Immature natural killer cell (primary cell): ENCODE measurements at places on chromosomes 16 and 17. TPM values are rescaled to one million over a fixed set of nuclear protein-coding genes. Genes with fewer than 3 reads are reported as not detected.
A peak's percentile ranks its signal among the peaks of the same experiment; 100 is the strongest.

The SLC35G6 gene
- polyA plus RNA-seq: not detected

The CA5A gene
- not detected for polyA plus RNA-seq

The PTX4 gene
- polyA plus RNA-seq: not detected

GRCh38 chr16:23753908-23754593 is 775 bp upstream of the CHP2 start:
- DNase-seq: no peak

GRCh38 chr17:9487406-9487805 is 88.2 kb downstream of the STX8 start:
- DNase-seq: no peak

DNA sequence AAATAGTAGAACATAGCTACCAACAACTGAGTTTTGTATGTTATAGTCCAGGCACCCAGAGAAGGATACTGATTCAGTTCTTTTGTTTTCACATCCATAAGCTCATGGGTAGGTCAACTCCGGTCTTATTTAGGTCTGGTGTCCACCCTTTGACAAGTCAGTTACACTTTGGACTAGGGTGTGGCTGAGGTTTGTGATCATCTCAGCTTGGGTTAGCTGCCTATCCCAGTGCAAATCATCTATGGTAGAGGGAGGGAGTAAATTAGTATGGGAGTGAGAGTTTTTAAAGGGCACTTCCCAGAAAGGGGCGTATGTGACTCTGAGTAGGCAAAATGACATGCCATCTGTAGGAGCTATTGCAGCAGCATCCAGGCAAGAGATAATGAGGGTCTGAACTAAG is 66.1 kb downstream of the TANC2 start:
- no peak for DNase-seq

- peak; percentile 23 for DNase-seq
Measured at GRCh38 chr16:9092978-9093344, 1.5 kb downstream of the HAPSTR1 start.

- DNase-seq: peak; percentile 46
Measured at GRCh38 chr16:88685156-88686061, 898 bp downstream of the SNAI3 start.

DNA sequence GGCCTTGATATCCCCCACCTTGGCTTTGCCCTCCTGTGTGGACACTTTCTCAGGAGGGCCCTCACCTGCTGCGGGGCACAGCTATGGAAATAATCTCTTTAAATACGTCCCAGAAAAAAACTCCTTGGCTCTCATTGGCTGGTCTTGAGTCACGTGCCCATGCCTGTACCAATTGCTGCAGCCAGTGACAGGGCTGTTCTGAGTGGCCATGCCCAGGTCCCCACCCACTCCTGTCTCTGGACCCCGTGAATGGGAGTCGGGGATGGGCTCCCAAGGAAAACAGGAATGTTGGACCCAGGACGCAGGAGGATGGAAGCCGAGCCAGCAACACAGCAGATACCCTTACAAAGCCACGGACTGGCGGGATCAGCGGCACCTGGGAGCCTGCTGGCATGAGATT is 53.1 kb upstream of the CDR2 start:
- no peak for DNase-seq

DNA sequence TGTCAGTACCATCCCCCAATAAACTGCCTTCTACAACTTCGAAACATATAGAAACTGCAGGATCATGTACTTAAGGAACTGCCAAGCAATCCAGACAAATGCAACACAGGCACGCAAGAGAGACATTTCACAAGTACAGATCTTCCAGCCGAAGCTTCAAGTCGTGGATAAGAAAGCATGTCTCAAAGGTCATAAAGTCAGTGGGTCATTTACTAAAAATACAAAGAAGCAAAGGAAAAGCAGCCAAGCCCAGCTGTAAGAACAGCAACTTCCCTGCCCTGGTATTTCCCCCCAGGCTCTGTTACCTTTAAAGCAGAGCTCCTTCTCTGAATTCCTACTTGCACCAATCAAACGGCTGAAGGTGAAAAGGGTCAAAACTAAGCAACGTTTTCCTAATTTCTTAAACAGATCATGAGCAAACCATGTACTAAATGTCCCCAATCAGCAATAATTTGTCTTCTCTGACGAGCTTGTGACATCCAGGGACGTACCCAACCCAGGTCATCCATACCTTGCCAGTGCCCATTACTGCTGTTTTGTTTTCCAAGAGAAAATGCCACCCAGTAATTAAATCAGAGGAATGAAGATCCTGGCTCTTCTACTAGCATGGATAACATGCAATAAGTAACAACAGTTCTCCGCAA is 1.7 kb downstream of the AKTIP start:
- DNase-seq: no peak

GRCh38 chr17:4587803-4588202 is 3.5 kb downstream of the SMTNL2 start:
- no peak for DNase-seq

DNA sequence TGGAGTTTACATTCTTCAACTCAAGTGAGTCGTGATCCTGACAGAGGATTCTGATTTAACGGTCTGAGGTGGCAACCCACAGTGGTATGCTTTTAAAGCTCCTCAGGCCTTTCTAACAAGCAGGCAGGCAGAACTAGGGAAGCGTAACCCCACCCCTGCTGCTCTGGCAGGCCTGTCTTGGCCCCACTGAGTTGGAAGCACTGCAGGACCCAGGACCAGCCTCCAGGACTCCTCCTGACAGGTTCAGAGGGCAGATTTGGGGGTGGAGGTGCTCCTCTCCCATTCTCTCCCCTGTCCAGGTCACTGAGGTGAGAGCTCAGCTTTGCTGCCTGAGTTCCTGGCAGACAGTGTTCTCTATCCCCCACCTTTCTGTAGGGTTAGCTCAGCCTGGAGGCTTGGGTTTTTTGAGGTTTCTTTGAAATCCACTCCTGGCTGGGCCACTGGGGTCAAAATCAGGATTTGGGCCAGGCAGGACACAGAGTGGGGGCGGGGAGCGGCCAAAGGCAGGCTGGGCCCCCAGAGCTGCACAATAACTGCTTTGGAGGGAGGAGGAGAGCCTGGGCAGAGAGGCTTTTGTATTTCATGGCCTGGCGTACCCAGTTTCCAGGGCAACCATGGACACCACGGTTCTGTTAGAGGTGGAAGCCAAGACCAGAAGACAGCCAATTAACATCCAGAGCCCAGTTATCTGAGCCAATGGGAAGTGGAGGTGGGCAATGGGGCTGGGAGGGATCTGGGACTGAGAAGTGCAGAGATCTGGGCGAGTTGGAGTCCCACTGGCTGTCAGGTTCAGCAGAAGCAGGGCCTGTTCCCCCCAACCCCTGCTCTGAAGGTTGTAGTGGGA is 9.5 kb downstream of the MRPL27 start:
- DNase-seq: no peak

DNA sequence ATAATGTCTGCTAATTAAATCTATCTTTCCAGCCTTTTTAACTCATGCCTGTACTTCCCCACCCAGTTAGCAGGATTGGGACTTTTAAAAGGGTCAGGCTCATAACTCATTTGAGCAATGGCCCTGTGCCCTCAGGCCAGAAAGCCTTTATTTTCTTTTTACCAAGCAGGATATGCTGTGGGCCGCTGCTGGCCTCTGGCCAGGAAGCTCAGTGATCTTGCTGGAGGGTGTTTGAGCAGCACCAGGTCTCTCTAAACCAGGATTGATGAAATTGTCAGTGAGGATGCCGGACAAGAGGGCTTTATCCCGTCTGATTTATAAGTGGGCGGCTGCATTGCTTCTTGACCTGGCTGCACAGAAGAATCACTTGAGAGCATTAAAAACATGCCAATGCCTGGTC is 187.8 kb downstream of the RAB11FIP4 start:
- DNase-seq: no peak
